Memory B cell (primary cell): ENCODE measurements at places on chromosomes 2 and 18.

- no peak for DNase-seq
These were observed 101.9 kb downstream of the ACTR2 start for GRCh38 chr2:65329525-65329924.

DNA sequence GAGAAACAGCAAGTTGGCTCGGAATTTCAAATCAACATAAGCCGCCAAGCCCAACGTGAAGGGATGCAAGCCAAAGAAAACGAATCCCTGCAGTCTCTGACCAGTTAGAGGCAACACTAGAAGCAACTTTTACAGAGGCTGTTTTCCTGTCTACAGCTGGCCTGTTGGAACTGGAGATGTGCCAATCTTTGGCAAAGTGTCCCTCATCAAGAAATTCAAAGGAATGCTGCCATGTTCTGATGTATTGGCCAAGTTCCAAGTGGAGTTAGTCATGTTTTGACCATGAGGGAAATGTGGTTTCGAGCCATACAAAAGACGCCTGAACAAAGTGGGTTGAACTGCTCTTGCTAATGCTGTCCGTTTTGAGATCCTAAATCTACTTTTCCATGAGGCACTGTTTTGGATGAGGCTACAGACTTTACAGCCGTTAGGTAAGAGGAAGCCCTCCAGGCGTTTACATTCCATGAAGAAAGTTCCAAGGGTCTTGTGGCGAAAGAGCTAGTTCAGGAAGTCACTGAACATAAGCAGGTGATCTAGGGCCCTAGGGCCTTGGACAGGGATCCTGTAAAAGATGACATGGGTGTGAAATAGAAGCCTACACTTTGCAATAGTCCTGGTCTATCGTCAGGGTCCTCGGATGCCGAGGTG is 140.7 kb upstream of the PXDN start:
- DNase-seq = no peak

DNA sequence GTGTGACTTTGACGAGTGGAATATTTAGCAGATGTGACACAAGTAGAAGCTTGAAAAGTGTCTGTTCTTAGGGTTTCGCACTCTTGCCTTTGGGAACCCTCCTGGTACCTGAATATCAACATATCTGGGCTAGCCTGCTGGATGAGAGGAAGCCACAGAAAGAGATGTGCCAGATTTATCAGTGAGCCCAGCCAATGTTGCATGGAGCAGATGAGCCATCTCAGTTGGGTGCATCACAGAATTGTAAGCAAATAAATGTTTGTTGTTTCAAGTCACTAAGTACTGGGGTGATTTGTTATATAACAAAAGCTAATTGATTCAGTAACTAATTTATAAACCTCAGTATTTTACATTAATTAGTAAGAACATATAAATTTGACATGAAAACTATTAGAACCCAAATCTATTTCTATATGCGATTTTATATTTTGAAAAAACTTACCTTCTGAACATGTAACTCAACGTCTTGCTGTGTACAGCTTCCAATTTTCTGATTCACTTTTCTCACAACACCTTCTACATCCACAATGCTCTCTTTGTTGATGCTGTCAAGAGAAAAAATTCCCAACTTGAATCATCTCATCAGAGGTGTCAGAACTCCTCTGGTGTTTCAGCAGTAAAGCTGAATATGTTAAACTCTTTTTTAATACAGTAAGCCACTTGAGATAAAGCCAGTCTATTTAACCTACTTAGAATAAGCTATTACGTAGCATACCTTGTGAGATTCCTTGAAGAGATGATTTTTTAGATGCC is 42.3 kb downstream of the DARS1 start:
- no peak for DNase-seq

- no peak for DNase-seq
These were observed 47.0 kb downstream of the PARD6G start for GRCh38 chr18:80200171-80200931.

DNA sequence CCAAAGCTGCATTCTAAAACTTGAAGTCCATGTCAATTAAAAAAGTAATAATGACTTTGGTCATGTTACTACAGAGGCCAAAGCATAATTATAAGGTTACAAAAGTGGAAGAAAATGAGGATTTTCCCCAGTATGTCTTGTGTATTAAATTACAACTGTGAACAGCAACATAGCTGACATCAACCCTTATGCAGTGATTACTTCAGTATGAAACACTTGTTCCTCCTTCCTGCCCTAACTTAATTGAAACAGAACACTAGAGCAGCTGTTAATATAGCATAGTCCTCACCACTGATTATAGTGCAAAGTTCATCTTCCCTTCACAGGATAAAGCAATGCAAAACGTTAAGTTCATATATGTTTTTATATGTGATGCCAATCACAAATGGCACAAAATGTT is 29.9 kb downstream of the EPB41L3 start:
- DNase-seq = no peak

GRCh38 chr18:45007531-45007930 is 326.8 kb downstream of the SETBP1 start:
- DNase-seq = no peak

DNA sequence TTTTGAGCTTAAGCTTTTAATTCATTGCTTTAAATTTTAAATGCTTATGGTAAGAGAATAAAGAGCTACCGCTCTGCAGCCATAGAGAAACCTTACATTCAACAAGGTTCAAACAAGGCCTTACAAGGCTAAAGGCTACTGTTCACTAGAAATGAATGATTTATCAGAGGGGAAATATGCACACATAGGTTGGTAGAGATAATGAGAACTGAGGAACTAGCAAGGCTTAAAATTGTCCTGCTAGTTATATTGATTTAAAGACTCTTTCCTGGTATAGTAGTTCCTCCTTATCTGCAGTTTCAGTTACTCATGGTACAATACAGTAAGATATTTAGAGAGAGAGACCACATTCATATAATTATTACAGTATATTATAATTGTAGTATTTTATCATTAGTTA is 193.4 kb downstream of the WDR7 start:
- DNase-seq = no peak

DNA sequence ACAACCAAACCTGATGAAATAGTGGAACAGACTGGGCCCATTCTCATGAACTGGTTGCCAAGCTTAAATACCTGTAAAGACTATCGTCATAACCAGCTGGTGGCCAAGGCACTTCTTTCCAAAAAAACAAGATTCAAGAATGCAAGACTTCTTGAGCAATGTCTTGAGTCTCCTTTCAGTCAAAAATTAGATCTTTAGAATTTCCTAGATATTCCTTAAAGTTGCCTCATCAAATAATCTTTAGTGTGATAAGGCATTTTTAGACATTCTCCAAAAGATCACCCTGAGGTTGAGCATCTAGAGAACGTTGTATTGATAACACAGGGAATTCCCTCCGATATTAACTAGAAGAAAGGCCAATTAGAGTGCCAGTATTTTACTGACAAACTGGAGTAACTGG is 236.4 kb upstream of the MEX3C start:
- no peak for DNase-seq

DNA sequence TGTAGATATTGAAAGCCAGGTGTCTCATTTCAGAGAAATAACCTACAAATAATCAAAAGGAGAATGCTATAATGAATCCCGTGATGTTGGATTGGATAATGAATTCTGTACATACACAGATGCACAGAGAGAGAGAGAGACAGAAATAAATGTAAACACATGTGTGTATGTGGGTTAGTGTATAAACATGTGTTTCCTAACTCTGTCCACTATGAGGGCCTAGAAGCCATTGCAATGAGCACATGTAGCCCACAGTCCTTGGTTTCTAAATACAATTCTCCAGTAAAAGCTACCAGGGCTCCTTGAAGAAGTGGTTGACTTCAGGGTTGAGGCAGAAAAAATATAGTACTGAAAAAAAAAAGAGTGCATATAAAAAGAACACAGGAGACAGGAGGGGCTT is 109.5 kb downstream of the INHBB start:
- no peak for DNase-seq

- no peak for DNase-seq
These were observed 6.5 kb downstream of the MFSD2B start for GRCh38 chr2:24016376-24016761.

- no peak for DNase-seq
These were observed 43.6 kb downstream of the L3MBTL4 start for GRCh38 chr18:6370886-6371635.

DNA sequence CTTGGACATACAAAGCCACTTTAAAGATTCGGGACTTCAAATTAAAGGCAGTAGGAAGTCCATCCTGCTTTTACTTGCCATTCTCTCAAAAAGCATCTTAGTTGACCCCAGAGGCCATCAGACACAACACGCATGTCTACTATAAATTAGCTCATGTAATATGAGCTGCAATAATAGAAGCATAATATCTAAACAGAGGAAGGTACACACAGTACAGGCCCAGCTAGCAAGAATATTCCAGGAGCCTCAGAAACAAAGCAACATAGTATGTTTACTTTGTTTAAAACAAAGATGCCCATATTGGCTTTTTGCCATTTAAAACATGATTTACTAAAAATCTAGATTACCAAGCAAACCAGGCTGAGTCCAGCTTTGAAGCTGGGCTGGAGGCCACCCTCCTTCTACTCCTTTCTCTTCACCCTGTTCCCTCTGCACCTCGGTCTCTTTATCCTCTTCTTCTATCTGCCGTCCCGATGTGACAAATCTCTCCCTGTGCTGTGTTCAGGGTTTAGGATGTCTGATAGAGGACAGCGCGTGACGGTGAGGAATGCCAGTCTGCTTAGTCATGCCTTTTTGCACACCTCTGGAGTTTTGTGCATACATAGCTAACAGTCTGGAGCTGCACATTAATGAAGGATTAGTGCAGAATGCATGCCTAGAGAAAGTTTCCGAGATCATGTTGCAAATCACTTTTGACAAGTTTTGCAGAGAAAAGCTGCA is 28.2 kb downstream of the DTNA start:
- DNase-seq = no peak

GRCh38 chr18:76051396-76052226 is 443.4 kb downstream of the ZNF516 start:
- no peak for DNase-seq

- DNase-seq = no peak
These were observed 30.8 kb downstream of the GRHL1 start for GRCh38 chr2:9982248-9982647.

DNA sequence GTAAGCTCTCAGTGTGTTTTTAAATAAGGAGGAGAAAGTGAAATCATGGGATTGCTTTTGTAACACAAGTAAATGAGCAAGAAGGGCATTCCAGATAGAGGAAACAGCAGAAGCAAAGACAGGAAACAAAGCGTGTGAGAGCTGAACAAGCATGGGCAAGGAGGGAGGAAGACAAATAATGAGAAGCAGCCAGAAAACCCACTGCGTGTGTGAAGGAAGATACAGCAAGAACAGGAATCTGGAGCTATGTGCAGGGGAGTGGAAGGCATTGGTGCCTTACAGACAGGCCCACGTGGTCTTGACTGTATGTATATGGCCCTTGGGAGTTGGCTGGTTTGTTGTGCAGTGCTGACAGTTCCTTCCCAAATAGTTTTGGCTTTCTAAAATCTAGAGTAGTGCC is 88.6 kb downstream of the AAK1 start:
- no peak for DNase-seq

DNA sequence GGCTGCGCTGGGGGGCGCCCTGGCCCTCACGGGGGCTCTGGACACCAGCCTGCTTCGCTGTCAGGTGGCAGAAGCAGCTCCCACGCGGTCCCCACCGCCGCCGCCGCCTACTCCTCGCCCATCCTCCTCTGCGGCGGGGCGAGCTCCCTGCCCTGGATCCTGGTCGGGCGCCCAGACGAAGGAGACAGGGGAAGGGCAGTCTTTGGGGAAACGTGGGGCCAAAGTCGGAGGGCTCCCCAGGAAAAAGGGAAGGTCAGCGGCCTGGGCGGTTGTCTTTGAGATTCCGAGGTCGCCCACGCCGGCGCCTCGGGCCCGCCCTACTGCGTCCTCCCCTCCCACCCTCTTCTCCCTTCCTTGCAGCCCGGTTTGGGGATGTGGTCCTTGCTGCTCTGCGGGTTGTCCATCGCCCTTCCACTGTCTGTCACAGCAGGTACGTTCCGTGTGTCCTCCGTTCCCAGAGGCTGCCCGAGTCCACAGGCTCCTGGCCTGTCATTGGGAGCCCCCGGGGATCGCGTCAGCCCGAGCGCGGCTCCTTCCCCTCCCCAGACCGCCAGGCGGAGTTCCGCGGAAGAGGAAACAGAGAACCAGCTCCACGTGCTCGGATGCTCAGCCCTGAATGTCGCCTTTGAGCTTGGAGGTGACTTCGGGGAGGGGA is 800 bp downstream of the IL1RL2 start:
- no peak for DNase-seq

GRCh38 chr2:84158605-84159004 is 300.5 kb downstream of the SUCLG1 start:
- DNase-seq = no peak

DNA sequence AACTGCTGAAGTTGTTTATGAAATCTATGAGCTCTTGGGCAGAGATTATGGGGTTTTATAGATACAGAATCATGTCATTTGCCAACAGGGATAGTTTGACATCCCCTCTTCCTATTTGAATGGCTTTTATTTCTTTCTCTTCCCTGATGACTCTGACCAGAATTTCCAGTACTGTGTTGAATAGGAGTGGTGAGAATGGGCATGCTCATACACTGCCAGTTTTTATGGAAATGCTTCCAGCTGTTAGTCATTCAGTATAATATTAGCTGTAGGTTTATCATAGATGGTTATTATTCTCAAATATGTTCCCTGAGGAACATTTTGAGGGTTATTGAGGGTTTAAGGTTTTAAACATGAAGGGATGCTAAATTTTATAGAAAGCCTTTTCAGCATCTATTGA is 121.2 kb downstream of the NR4A2 start:
- no peak for DNase-seq

DNA sequence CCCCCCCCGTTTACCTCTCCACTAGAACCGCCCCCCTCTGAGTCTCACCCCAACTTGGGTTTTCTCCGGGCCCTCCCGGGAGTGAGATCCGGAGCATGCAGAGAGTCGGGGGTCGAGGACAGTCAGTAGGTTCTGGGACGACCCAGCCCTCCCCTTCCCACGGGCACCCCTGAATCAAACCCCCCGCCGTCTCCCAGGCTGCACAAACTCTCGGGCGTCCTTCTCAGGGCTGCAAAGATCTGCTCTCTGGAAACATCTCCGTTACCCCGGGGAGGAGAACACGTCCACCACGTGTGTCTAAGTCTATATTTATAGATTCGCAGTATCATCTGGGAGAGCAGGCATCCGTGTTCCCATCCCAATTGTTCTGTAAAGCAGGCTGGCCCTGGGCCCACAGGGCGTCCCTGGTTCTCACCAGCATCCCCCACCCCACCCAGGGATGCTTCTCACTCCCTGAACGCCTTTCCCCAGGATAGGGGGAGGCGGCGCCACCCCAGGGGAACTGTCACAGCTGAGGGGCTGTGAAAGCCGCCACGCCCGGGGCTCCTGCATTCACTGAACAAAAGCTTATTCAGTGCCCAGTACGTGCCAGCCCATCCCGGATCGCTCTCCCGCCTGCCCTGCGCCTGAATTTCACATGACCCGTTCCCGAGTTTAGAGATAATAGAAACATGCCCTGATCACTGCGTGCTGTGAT is 765 bp upstream of the DIPK1C start:
- no peak for DNase-seq
